Lower leg skin (tissue), 4 donors: ENCODE measurements at places on chromosomes 5 and 9. TPM values are rescaled to one million over a fixed set of nuclear protein-coding genes. Genes with fewer than 3 reads are reported as not detected.

Gene FAM114A2
- total RNA-seq, result 13.7 TPM

Gene HSD17B3
- not detected for total RNA-seq

- DNase-seq, result no peak
These were observed 76.2 kb downstream of the SH3TC2 start for GRCh38 chr5:148986636-148987035.

GRCh38 chr5:16457853-16458252 is 7.7 kb downstream of the ZNF622 start:
- DNase-seq, result no peak
